NCI-H2081 treated with DMSO at 0.1 percent for 48 hours (cell line): ENCODE measurements at places on chromosomes 16 and 17.

DNA sequence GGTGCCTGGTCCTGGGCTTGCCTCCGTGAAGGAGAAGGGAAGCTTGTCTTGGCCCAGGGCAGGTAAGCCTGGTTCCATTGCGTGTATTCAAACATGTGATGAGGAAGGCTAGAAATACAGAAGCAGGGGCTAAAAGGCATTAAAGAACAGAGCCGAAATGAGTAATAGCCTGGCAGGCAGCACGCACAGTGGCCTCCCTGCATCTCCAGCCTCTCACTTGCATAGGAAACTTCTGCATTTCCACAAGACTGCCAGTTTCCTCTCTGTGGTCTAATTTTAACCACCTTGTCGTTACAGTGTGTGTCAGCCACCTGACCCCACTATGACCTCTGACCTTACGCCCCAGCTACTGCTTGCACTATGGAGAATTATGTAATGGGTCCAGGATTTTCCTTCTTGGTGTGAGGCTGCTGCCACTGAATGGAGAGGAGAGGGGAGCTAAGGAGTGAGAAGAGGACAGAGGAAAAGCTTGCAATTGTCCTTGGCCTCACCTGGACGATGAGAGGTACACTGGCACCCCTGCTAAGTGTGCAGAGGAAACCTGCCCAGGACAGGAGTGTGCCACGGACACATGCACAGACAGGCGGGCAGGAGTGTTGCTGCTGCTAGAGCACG lies 32.8 kb downstream of the HIC1 start:
- DNase-seq = no peak

DNA sequence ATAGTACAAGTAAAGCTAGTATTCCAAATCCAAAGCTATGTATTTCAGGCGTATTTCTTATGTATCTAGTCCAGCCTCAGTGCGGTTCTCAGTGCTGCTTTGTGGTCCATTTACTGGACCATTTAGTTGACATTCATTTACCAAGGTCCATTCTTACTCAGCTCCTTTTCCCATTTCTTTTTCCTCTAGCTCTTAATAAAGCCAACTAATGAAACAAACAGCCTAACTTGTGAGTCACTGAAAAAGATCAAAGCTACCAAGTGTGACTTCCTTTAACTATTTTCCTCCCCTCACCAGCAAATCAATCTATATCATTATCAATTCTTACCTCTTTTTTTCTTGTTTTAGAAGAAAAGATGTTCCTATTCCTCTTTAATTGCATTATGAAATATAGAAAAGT lies 64.0 kb downstream of the CYB561 start:
- DNase-seq = no peak

DNA sequence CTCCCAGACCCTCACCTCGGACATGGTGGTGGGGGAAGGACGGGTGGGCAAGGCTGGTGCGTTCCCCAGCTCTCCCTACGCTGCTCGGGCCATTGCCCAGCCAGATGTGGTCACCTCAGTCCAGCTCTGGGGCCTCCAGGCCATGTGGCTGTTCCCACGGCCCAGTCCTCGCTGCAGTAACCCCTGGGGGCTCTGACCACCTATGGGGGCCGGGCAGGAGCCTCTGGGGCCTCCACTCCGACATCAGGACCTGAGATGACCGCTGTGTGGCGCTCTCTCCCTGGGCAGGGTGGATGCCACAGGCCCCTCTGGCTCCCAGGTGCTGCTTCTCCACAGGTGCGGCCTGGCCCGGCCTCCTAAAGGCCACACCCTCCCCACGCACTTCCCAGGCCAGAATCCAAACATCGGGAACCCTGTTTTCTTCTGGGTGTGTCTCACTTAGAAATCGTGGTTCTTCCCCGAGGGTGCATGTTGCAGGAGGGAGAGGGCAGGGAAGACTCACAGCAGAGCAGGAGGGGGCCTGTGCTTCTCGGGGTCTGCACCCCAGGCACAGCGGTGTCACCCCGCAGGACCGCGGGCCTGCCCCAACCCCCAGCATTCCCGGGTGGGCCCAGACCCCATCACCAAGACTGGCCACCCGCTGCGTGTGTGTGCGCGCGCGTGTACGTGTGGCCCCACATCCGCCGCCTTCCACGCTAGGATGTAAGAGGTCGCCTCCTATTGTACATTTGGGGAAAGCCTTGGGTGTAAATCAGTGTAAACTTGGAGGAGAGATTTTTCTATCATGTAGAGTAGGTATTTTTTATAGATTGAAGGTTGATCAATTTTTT lies 5.9 kb upstream of the CAPN15 start:
- no peak for DNase-seq

GRCh38 chr16:24440306-24440705 lies 99.1 kb upstream of the RBBP6 start:
- DNase-seq = no peak

DNA sequence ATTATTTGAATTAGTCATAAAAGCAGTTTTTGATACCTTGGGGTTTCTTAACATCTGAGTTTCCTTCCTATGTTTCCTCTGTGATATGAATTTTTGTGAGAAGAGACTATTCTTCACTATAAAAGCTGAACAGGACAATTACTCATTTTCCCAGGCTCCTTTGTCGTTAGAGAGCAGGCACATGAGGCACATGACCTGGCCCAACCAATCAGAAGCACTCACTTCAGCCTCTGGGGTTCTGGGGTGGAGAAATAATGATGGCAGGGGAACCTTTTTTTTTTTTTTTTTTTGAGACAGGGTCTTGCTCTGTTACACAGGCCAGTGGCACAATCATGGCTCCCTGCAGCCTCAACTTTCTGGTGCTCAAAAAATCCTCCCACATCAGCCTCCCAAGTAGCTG lies 145.5 kb upstream of the ASIC2 start:
- DNase-seq = no peak

DNA sequence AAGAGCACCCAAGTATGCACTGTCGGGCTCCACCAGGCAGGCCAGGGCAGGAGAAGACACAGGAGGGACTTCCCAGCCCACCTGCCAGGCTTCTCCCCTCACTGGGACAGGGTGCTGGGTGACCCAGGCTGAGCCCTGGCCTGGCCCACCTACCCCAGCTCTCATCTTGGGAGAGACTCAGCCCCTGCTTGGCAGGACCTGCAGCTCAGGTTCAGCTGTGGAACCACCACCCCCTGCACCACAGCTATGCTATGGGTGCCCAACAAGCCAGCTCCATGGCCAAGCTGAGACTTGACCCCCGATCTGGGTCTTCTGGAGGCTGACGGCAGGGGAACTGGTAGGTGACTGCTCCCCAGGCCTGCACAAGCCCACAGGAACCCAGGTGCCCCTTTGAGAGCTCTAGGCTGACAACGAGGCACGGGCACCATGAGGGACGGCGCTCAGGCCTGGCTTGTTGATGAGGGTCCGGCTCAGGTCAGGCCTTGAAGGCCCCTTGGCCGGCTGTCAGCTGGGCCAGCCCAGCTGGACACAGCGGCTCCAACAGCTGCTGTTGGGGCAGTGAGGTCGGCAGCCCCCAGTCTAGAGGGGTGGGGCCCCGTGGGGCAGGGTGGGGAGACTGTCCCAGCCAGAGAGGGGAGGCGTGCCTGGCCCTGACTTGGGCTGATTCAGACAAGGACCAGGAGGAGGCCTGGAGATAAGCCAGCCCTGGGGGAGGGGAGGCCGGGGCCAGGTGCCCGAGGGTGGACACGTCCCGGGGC lies 4.6 kb downstream of the RPUSD1 start:
- no peak for DNase-seq

GRCh38 chr17:30831257-30831656 lies 509 bp upstream of the ATAD5 start:
- no peak for DNase-seq

- no peak for DNase-seq
Observed at GRCh38 chr17:46035112-46035818, 36.2 kb downstream of the STH start.

DNA sequence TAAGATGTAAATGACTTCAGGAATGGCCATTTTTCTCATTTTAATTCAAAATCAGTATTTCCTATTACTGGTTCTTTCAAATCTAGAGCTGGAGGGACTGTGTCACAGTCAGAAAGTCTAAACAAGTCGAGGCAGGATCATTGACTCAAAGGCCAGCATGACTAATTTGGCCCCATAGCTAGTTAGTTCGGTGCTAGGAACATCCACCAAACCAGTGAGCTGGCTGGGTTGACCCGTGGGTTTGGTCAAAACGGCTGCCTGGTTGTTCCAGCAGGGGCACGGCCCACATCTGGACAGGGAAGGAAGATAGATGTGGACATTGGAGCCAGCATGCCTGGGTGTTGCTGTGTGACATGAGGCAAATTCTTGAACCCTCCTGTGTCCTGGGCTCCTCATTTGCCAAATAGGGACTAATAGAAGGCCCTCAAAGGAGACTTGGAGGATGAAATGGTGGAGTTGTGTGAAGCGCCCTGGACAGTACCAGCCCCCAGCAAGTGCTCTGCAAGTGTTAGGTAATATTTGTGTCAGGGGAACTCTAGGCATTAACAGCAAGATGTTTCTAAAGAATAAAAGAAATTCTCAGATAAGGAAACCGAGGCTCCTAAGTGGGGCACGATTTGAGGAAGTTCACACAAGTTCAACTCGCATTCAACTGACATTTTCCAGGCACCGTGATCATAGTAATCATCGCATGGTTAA lies 46.2 kb downstream of the MEOX1 start:
- DNase-seq = no peak

- DNase-seq = no peak
Observed at GRCh38 chr16:56203052-56203451, 11.8 kb downstream of the GNAO1 start.

GRCh38 chr17:43026595-43026994 lies 1.6 kb downstream of the RND2 start:
- DNase-seq = no peak

DNA sequence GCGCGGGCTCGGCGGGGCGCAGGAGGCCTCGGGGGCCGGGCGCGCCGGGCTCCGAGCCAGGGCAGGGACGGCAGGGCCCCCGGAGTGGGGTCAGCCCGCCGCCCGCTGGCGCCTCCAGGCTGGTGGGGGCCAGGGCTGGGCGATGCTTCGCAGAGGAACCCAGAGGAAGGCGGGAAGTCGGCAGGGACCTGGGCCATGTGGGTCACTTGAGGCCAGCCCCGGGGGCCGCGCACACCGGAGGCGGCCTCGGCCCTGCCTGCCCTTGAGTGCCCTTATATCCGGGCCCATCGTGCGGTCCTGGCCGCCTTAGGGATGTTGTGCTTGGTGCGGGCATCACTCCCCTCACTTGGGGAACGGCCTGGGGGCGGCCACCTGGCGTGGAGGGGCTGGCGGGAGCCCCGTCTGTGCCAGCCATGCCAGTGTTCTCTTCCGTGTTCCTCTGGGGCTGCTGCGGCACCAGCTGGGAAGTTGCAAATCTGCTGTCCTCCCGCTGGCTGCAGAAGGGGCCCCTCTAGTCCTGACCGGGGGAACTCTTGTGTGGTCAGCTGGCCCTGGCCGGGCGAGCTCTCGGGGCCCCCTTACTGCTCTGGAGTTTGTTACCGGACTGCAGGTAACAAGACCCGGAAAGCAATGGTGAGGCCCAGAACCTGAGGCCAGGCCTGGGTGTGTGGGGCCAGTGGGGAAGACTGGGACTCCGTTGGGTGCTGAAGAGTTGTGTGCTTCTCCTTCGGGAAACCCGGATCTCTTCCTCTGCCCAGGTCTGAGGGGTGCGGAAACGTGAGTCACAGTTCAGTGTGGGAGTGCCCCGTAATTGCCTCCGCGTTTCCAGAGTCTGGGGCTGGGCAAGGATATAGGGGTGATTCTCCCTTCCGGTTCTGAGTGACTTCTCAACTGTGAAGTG lies 849 bp downstream of the CAPN15 start:
- DNase-seq = no peak

DNA sequence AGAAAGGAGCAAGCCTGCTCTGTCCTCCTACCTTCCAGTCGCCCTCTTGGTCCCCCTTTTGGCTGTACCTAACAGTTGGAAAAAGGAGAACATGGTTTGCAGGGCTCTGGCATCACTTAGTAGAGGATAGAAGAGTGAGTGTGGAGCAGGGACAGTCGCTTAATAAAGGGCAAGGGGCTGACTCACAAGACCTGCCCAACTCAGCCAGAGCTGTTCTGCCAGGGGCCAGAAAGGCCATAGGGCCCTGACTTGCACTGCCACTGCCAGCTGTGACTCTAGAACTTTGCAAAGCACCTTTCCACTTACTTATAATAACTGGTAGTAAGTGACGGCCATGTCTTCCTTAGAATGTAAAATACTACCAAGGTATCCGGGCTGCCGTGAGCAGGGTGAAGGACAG lies 13.5 kb downstream of the PRMT7 start:
- no peak for DNase-seq

DNA sequence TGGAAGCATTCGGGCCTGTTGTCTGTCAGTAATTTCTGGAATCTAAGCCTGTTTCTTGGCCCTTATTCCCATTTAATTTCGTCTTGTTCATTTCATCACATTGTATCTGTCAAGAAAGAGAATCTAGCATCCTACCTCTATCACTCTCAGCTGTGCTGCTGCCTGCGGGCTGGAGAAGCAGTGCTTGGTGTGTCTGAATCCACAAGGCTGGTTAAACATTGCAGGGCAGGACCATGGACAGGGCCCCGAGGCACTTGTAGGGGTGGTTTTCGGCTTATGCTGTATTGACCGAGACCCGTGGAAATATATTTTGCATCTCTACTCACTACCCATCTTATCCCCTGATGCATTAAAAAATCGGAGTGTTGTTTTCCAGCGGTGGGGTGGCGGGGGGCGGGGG lies 3.1 kb downstream of the RAB11FIP4 start:
- DNase-seq = no peak

GRCh38 chr17:68238871-68239253 lies 9.0 kb upstream of the AMZ2 start:
- DNase-seq = no peak

DNA sequence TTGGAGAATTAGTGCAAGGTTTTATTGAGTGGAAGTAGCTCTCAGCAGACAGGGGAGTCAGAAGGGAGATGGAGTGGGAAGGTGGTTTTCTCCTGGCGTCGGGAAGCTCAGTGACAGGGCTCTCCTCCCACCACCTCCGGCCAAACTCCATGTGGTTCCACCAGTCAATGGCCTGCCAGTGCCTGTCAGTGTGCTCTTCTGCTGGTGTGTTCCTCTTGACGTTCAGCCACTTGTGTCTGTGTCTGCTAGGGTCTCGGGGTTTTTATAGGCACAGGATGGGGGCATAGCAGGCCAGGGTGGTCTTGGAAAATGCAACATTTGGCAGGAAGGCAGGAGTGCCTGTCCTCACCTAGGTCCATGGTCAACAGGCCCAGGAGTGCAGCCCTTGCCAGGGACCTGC lies 506.7 kb upstream of the KIF2B start:
- DNase-seq = no peak

DNA sequence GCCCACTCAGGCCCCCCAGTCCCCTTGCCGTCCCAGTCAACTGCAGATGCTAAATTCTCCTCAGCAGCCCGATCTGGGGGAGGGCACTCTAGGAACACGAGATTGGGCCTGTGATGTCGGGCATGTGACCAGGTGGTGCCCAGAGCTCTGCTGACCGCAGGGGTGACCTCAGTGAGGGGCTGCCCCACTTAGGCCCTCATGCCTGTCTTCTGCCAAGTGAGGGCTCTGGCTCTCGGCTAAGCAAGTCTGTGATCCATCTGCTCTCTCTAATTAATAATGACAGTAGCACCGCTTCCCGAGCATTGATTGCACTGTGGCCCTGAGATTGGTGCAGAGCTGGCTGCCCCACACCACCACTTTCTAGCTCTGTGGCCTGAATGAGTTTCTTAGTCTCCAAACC lies 138.8 kb downstream of the MRM1 start:
- DNase-seq = no peak

- no peak for DNase-seq
Observed at GRCh38 chr17:37764383-37764782, 19.5 kb upstream of the HNF1B start.

- no peak for DNase-seq
Observed at GRCh38 chr16:11473728-11474127, 113.0 kb downstream of the LITAF start.

GRCh38 chr17:42392692-42393415 lies 4.6 kb upstream of the STAT3 start:
- no peak for DNase-seq
